Activated T-helper 2 cell treated with anti-CD3 and anti-CD28 coated beads, Interferon-gamma antibody, Interleukin-2, Interleukin-4, amounts not matched to agents 10 μg/mL and 5 μg/mL and 100 μg/mL, durations not matched to agents 14 hours and 24 hours and 36 hours (primary cell): ENCODE measurements at places on chromosomes 4 and X. TPM values are rescaled to one million over a fixed set of nuclear protein-coding genes. Genes with fewer than 3 reads are reported as not detected.
A peak's percentile ranks its signal among the peaks of the same experiment; 100 is the strongest.

- no peaks in the 10 kb centered on the region for H3K36me3 ChIP-seq
- no peaks in the 10 kb centered on the region for H3K4me1 ChIP-seq
- no peaks in the 10 kb centered on the region for H3K27me3 ChIP-seq
- no peak overlapping the region for H3K27ac ChIP-seq
Measured at GRCh38 chr4:125732632-125733031, 417.9 kb downstream of the FAT4 start.

DNA sequence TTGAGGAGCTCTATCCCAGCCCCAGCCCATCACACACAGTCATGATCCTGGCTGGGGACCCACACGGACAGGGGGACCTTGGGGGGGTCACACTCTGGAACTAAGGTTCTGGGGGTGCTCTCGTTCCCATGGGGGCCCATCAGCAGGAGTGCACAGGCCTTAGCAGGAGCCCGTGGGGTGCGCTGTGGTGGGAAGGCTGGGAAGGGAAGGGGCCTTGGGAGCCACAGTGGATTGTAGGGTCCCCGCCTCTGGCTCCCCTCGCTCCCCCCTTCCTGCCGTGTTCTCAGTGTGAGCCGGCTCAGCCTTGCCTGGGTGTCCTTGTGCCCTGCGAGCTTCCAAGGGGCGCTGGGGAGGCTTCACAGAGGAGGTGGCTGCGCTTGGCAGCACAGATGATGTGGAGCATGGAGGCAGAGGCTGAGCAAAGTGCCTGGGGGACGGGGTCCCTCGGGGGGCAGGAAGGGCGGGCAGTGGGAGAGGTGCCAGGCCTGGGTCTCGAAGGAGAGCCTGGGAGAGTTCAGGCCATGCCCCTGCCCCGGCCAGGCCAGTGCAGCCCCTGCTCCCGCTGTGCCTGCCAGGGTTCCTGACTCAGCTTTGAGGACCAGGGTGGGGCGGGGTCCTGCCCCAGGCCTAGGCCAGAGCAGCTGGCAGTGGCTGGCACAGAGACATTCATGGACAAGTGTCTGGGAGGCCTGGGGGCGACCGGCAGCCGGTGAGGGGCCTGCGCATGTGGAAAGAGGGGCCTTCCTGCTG, 5.5 kb upstream of the HGFAC start:
- no peak for DNase-seq
- H3K4me1 ChIP-seq: no peaks in the 10 kb centered on the region
- H3K4me3 ChIP-seq: no peak overlapping the region
- H3K36me3 ChIP-seq: no peaks in the 10 kb centered on the region

The SMIM14 gene
- total RNA-seq: 1.7 and 1.9 TPM in 2 replicates

The C4orf36 gene
- not detected in 2 replicates for total RNA-seq

The UGT2A1 gene
- not detected in 2 replicates for total RNA-seq

GRCh38 chr4:175762582-175762981, 49.5 kb downstream of the GPM6A start:
- no peaks in the 10 kb centered on the region for H3K4me1 ChIP-seq
- no peaks in the 10 kb centered on the region for H3K36me3 ChIP-seq
- H3K4me3 ChIP-seq: no peak overlapping the region

DNA sequence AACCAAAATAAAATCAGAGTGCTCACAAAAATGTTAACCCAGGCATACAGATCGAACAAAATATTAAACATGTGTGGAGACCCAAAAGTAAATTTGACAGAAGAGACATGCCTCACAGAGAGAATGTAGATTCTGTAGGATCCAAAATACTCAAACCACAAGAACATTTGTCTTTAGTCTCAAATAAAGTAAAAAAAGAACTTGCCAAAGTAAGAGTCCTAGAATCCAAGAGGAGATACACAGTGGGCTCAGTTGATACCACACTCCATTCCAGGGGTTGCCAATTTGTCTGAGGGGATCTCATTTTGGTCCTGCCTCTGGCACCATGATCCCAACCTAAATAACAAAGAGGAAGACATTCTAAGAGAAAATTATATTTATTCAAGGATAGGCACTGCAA, 316.4 kb downstream of the GALNTL6 start:
- H3K27me3 ChIP-seq: no peaks in the 10 kb centered on the region
- no peak for DNase-seq
- no peaks in the 10 kb centered on the region for H3K36me3 ChIP-seq
- no peaks in the 10 kb centered on the region for H3K4me1 ChIP-seq

DNA sequence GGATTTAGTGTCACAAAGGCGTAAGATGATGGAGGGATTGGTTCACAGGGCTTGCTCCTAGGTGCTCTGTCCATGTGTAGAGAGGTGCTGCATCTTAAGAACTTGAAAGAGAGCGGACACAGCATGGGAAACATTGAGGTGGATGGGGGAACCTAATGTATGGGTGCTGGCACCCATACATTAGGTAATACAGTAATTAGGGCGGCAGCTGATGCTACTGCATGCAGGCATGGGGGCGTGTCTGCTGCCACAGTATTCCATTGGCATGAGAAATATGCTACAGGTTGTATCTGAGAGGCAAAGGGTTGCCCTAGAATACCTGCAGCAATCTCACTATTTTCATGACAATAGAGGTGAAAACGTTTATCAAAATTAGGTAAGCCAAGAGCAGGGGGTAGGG, 45.8 kb upstream of the UXT start:
- no peak for DNase-seq
- H3K4me3 ChIP-seq: no peak overlapping the region
- H3K4me1 ChIP-seq: peaks cover 10% of the 10 kb centered on the region
- no peaks in the 10 kb centered on the region for H3K36me3 ChIP-seq
- no peak overlapping the region for H3K27ac ChIP-seq
- peaks cover 15% of the 10 kb centered on the region for H3K27me3 ChIP-seq

The CT47B1 gene
- total RNA-seq: not detected in 2 replicates

DNA sequence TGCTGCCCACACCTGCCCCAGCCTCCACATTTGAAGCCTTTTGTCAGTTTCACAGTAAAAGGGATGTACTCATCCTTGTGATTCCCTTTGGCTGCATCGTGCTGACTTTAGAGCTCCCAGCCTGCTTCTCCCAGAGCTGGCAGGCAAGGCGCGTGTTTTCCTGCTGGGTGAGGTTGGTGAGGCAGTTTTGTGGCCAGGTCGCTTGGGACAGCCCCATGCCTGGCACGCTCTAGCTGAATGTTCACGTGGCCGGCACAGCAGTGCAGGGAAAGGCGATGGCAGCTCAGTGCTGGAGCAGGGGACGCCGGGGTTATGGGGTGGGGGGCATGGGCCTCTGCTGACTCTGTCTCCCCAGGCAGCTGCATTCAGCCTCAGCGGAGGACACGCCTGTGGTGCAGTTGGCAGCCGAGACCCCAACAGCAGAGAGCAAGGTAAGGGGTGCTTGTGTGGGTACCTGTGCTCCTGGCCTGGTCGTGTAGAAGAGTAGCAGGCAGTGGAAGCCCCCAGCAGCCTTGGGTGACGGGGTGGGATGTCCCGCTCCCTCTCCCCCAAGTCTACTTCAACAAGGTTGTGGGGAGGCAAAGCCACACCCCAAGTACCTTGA, 9.3 kb downstream of the TACC3 start:
- DNase-seq: no peak
- H3K4me3 ChIP-seq: no peak overlapping the region
- H3K27ac ChIP-seq: no peak overlapping the region
- H3K27me3 ChIP-seq: no peaks in the 10 kb centered on the region

DNA sequence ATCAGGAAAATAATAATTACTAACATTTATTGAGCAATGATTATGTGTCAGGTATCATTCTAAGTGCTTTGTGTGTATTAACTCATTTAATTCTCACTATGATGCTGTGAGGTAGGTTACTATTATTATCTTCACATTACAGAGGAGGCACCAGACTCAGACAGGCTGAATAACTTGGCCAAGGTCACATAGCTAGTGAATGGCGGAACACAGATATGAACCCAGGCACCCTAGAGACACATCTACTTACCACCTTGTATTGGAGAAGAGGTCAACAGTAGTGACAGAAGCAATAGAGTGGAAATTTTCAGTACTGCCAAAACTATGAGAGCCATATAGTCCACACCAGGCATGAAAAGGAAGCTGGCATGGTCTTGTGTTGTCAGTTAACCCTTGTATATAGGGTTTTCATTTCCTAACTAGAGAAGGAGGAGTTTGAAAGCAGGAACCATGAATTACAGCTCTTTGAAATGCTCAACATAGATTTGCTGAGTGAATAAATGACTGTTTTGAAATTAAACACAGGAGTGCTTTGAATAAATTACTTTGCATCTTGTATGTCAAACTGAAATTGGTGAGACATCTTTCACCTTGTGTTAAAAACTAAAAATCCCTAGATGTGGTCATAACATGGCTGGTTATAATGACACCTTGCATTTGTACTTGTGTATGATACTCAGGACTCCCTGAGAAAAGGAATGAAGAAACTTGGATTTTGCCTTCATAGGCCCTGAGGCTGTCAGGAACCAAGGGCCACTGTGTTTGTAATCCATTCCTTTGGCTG, 71.8 kb downstream of the RTL9 start:
- DNase-seq: no peak
- no peaks in the 10 kb centered on the region for H3K4me1 ChIP-seq
- no peak overlapping the region for H3K27ac ChIP-seq
- no peak overlapping the region for H3K4me3 ChIP-seq
- H3K27me3 ChIP-seq: peaks cover 4% of the 10 kb centered on the region

The F8A1 gene
- total RNA-seq: 25.6 and 27.0 TPM in 2 replicates

DNA sequence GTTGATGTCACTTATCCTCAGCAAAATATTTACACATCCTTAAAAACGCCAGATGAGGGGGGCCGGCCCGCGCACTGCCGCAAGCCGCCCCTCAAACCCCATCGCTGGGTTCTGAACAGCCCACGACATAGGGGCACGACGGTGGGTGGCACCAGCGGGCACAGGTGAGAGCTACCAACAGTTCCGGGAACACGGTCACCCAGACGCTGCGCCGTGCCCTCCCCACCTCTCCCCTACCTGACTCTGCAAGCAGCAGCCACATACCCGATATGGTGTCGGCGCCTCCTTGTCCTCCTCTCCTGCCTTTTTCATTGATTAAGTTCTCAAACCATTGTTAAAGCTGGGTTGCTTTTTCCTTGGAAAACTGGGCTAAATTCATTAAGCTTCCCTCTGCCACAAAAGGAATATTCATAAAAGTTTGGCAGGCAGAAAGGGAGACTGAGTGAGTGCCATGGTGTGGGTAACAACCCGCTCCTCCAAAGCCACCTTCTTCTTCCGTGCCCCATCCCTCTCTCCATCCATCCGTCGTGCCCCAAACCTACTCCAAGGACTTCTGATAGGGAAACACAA, 1.4 kb downstream of the RAI2 start:
- no peak for DNase-seq
- H3K4me1 ChIP-seq: peaks cover 4% of the 10 kb centered on the region
- peak overlapping the region; percentile 63 for H3K4me3 ChIP-seq
- H3K27ac ChIP-seq: no peak overlapping the region
- peaks cover 50% of the 10 kb centered on the region for H3K27me3 ChIP-seq

The IGFBP7 gene
- not detected in 2 replicates for total RNA-seq

The AMOT gene
- 1.7 TPM in 2 replicates for total RNA-seq

The CPZ gene
- not detected in 2 replicates for total RNA-seq

The CLIC2 gene
- 0.11 and 0.14 TPM in 2 replicates for total RNA-seq

- H3K4me1 ChIP-seq: no peaks in the 10 kb centered on the region
- DNase-seq: no peak
- no peak overlapping the region for H3K4me3 ChIP-seq
- H3K36me3 ChIP-seq: no peaks in the 10 kb centered on the region
Measured at GRCh38 chr4:110452546-110452945, 23.4 kb upstream of the ENPEP start.

The CSAG2 gene
- not detected in 2 replicates for total RNA-seq

DNA sequence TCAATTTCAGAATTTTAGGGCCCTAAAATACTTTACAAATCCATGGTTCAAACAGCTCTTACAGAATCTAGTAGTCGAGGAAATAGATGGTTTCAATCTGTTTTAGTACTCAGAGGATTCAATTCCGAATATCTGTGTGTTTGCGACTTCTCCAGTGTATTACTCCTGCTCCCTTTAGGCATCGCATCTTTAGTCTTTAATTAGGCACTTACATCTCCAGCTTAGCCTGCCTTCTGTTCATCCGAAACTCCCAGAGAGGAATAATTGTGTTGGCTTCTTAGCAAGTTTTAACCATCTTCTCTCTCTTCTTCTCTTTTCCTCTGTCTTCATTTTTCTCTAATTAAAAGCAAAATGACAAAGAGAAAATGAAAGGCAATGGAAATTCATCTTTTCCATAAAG, 1901.3 kb upstream of the TENM3 start:
- no peaks in the 10 kb centered on the region for H3K4me1 ChIP-seq
- H3K27me3 ChIP-seq: no peaks in the 10 kb centered on the region
- no peaks in the 10 kb centered on the region for H3K36me3 ChIP-seq
- no peak for DNase-seq

DNA sequence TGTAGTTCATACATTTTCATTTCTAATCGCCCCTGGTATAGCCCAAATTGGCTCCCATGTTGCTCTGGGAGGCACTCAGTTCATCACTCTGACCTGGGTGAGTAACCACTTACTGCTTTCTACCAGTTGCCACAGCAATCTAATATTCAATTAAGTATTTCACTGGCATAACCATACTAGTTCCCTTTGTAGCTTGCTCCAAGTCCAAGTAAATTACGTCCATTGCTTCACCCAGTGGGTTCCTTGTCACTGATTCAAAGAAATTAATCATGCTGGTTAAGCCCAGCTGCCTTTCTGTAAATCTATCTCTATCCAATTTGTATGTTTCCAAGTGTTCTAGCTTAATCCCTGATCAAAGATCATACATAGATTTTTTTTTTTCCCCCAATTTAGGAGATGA, 92.0 kb upstream of the CBR4 start:
- H3K36me3 ChIP-seq: no peaks in the 10 kb centered on the region
- H3K4me1 ChIP-seq: no peaks in the 10 kb centered on the region
- peaks cover 4% of the 10 kb centered on the region for H3K27me3 ChIP-seq
- H3K27ac ChIP-seq: no peak overlapping the region
- no peak overlapping the region for H3K4me3 ChIP-seq

GRCh38 chr4:140944199-140944515, 188.0 kb upstream of the TBC1D9 start:
- H3K4me1 ChIP-seq: no peaks in the 10 kb centered on the region
- H3K27ac ChIP-seq: no peak overlapping the region

- H3K36me3 ChIP-seq: no peaks in the 10 kb centered on the region
- H3K27me3 ChIP-seq: no peaks in the 10 kb centered on the region
- no peak overlapping the region for H3K27ac ChIP-seq
- no peak overlapping the region for H3K4me3 ChIP-seq
Measured at GRCh38 chrX:38699696-38700095, 101.6 kb upstream of the MID1IP1 start.

DNA sequence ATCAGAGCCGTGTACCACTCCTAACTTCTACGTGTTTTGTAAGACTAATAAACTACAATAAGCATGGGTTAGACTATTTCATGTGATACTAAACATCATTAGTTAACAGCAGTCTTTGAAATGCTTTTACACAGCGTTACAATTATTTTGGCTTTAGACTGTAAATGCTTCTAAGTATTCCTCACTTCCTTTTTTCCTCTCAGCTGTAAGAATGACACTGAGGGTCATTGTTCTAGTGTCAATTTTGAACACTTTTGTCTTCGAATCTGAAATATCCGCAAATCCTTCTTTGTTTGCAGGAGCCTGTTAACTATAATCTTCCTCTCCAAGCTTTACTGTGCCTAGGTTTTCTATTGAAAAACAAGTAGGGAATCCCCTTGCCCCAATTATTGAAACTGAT, 1.5 kb downstream of the ABCE1 start:
- peaks cover 22% of the 10 kb centered on the region for H3K4me1 ChIP-seq
- H3K36me3 ChIP-seq: peaks cover 32% of the 10 kb centered on the region
- DNase-seq: no peak
- peak overlapping the region; percentile 95 for H3K4me3 ChIP-seq

The COX7B2 gene
- not detected in 2 replicates for total RNA-seq
